ENCODE measurements at places on chromosomes 1 and 21. TPM values are rescaled to one million over a fixed set of nuclear protein-coding genes. Genes with fewer than 3 reads are reported as not detected.

LENEP gene
- total RNA-seq, result 0.43 TPM

ACOT11 gene
- 1.3 TPM for total RNA-seq

SH2D1B gene
- total RNA-seq, result not detected

TAS1R1 gene
- total RNA-seq, result under 0.01 TPM

GJB4 gene
- total RNA-seq, result not detected

MEX3A gene
- total RNA-seq, result 1.9 TPM

DNA sequence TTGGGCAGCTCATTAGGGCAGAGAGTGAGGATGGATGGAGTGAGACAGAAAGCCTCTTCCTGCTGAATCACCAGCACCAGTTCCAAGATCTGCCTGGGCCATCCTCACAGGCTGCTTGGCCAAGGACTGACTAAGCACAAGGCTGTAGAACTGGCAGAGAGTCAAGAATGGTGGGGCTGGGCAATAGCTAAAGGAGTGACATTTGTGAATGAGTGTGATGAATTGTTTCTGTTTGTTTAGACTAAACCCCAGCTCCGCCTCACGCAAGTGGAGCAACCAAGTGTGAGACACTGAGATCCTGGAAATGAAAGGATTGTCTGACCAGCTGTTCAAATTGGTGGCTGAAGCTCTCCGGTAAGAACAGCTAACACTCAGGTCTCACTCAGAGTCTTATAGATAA lies 38.6 kb downstream of the BRINP2 start:
- DNase-seq, result peak; percentile 97

DNA sequence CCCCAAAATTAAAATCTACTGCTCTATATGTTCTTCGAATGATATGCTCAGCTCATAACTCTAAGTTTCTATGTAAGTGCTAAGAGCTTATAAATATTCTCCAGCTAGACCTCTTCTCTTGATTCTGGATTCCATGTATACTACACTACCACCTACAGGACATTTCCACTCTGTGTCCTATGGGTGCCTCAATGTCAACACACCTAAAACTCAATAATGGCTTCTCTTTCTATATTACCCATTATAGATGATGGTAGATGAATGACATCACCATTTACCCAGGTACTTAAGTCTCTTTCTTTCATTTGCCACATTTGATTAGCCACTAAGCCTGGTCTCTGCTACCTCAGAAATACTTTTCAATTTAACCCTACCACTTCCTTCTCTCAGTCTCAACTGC lies 41.3 kb downstream of the TBX19 start:
- peak; percentile 42 for DNase-seq

- DNase-seq, result peak; percentile 34
Measured at GRCh38 chr1:204443871-204444581, 32.4 kb upstream of the PPP1R15B start.

GRCh38 chr1:214640431-214641213 lies 37.6 kb downstream of the CENPF start:
- no peak for DNase-seq

GRCh38 chr1:9242338-9242969 lies 7.9 kb downstream of the H6PD start:
- DNase-seq, result peak; percentile 97

- DNase-seq, result peak; percentile 40
Measured at GRCh38 chr21:15066123-15066575, 1.3 kb upstream of the NRIP1 start.

GRCh38 chr1:102578804-102579203 lies 529.5 kb downstream of the COL11A1 start:
- no peak for DNase-seq

GRCh38 chr1:162549001-162549400 lies 12.5 kb upstream of the UAP1 start:
- DNase-seq, result no peak

- DNase-seq, result no peak
Measured at GRCh38 chr21:17667256-17667655, 54.6 kb upstream of the BTG3 start.

- DNase-seq, result no peak
Measured at GRCh38 chr1:174880171-174880570, 119.6 kb upstream of the CACYBP start.

GRCh38 chr1:85296980-85297379 lies 20.5 kb upstream of the BCL10 start:
- DNase-seq, result no peak

- DNase-seq, result no peak
Measured at GRCh38 chr1:211148366-211148765, 14.4 kb upstream of the KCNH1 start.

- DNase-seq, result no peak
Measured at GRCh38 chr1:158354255-158354654, 561 bp downstream of the CD1E start.

GRCh38 chr1:201710632-201711597 lies 118.0 kb upstream of the IPO9 start:
- DNase-seq, result no peak
